Lung (tissue), 17 donors: ENCODE measurements at places on chromosomes 6 and 20.
A peak's percentile ranks its signal among the peaks of the same experiment; 100 is the strongest.

GRCh38 chr20:23114448-23115082 is 28.4 kb upstream of the CD93 start:
- DNase-seq = no peak

DNA sequence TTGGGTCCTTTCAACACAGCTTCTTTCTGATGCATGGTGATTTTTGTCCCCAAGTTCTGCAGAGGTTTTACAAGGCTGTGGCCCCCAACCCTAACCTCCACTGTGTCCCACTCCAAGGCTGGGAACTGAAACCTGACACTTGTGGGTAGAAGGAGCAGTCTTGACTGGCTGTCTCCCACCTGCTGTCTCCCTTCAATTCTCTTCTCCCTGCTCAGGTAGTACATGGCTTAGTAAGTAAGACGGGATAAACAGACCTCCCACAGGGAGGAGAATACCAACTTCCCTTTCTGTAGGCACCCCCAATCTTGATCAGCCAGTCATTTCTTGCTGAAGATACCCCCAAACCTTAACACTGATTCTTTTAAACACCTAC is 25.0 kb downstream of the TGM6 start:
- no peak for DNase-seq

DNA sequence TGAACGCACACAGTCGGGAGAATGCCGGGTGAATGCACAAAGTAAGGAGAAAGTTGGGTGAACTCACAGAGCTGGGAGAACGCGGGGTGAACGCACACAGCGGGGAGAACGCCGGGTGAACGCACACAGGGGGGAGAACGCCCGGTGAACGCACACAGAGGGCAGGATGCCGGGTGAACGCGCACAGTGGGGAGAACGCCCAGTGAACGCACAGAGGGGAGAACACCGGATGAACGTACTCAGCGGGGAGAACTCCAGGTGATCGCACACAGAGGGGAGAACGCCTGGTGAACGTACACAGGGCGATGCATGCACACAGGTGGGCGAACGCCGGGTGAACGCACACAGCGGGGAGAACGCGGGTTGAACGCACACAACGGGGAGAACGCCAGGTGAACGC is 57.4 kb downstream of the RNASET2 start:
- no peak for DNase-seq

DNA sequence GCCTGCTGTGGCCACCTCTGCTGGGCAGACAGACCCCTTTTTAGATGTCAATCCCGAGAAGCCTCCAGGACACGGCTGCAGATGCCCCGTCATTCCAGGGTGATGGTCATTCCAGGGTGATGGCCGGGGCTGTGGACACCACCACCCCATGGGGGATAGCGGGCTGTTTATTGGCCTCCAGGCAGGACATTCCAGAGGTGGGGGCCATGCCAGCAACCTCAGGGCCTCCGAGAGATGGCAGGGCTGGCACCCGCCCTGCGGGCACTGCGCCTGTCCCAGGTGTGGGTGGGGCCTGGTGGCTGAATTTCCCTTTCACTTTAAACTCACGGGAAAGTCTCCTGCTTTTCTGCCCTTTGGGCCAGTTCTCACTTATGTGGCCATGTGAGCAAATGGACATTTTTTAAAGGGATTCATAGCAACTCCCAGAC is 14.5 kb downstream of the COL9A3 start:
- no peak for DNase-seq

GRCh38 chr6:49504666-49505065 is 4.9 kb downstream of the GLYATL3 start:
- DNase-seq = no peak

- no peak for DNase-seq
These were observed 4.3 kb upstream of the AKIRIN2 start for GRCh38 chr6:87706187-87706966.

DNA sequence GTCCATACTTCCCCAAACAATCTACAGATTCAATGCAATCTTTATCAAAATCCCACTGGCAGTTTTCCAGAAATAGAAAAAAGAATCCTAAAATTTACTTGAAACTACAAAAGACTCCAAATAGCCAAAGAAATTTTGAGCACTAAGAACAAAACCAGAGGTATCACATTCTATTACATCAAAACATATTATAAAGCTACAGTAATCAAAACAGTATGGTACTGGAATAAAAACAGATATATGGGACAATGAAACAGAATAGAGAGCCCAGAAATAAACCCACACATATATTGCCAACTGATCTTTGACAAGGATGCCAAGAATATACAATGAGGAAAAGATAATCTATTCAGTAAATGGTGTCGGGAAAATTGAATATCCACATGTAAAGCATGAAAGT is 46.0 kb upstream of the FBXO30 start:
- no peak for DNase-seq

- DNase-seq = no peak
These were observed 899.3 kb upstream of the MAP3K7 start for GRCh38 chr6:91486200-91486599.

DNA sequence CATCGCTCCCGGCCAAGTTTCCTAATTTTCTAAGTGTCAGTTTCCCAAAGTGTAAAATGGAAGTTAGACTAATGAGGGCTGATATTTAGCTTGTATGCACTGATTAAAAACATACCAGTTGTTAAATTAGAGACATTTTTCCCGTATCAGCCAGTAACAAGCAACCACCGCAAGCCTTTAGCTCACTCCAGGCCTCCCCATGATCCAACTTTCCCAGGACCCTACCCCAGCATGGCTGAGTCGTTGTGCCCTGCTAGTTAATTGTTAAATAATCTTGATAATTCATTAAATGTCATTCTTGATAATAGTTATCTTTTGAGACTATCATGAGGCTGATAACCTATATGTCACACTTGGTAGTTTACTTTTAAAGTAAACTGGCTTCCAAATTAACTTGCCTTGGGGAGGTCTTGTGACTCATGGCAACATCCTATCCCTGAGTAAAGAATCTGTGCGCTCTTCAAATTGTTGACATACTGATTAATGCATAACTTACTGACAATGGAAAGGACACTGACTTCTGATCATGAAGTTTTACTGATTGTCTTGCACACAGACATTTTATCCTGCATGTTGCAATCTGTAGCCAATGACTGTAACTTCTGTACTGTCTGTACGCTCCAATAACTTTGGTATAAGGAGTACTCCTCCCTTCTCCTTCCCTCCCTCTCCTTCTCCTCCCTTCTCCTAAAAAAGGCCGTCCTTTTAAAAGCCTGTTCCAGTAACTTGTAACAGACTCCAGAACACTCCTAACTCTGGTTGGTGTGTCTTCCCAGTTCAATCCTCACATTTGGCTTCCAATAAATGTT is 6.3 kb upstream of the GTF3C6 start:
- DNase-seq = peak; percentile 14

DNA sequence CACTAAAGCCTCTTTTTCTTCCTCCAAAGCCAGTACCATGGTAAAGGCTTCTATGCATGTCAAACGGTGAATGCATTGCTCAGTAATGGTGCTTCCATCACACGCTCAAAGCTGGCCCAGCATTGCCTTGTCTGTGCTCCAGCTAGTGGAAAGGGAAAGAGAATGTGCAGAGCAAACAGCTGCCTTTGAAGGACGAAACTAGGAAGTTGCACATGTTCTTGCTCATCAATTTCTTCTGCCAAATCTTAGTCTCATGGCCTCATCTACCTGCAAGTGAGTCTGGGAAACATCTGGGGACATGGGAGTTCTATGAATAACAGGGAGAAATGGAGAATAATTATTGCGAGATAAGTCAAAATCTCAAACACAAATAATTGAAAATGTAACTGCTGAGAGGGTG is 216.5 kb upstream of the SSTR4 start:
- no peak for DNase-seq

DNA sequence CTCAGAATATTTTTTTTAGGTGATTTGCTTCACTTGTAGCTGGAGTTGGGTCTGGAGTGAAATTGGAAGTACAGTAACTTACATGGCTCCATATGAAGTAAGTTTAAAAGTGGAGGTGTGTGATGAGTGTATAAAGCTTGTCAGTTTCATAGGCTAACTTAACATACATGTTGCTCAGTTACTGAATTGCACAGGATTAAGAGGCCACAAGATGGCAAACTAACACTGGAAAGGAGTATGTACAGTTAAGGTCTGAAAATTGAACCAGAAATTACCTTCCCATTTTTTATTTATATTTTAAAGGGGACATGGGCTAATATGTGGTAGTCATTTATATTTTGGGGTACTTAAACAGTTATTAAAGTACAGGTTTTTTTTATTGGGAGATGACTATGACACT is 45.3 kb upstream of the SMIM8 start:
- DNase-seq = peak; percentile 19

DNA sequence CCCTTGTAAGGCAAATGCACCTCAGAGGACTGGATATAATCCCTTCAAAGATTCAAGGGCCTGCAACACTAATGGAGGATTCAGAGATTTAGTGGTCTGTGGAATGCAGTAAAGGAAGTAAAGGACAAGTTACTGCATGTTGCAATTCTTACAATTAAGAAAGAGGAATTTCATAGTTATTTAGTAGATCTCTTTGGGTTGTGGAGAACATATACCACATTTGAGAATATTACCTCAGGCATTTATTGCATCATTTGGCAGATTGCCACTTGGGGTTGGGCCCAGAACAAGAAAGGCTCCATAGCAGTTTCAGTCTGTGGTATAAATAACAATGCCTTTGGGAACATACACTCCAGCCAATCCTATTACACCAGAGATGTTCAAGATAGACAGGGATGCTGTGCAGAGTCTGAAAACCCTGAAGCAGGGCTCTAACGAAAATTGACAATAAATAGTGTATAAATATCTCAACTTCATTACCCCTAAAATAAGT is 20.9 kb upstream of the EPM2A start:
- DNase-seq = peak; percentile 66

GRCh38 chr6:157677235-157677634 is 145.8 kb upstream of the SNX9 start:
- DNase-seq = no peak

DNA sequence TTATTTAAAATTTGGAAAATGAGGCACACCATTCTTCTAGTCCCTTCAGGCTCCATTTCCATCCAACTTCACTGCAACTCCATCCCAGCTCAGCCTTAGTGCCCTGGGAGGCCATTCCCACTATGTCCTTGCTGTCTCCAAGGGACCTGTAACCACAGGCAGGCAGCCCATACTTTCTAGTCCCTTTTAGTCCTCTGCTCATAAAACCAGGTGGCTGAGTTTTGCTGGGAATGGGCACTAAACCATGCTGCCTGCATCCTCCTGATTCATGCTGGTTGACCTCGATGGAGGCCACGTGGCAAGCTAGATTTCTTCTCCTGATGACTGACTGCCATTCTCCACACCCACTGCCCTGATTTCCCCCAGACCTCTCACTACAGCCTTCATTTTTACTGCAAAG is 27.5 kb upstream of the MYMX start:
- DNase-seq = no peak

GRCh38 chr6:16750566-16750965 is 10.7 kb downstream of the ATXN1 start:
- DNase-seq = no peak

GRCh38 chr20:56382696-56383095 is 9.3 kb downstream of the AURKA start:
- no peak for DNase-seq

DNA sequence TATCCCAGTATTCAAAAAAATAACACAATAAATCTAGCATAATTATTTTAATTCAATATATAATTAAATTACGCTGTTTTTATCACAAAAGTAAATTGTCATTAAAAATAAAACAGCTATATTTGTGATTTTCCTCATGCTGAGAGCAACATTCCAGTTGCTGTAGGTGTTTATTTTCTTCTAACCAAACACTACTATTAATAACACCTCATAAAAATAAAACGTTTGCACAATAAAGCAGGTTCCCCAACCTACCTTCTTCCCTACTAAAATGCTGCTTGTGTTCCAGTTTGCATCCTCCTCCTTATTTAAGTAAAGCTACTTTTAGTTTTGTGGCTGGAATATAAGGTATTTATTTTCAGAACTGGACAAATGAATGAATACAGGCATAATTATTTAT is 108.2 kb upstream of the LGSN start:
- no peak for DNase-seq

GRCh38 chr6:34526241-34526972 is 29.7 kb downstream of the SPDEF start:
- peak; percentile 63 for DNase-seq

DNA sequence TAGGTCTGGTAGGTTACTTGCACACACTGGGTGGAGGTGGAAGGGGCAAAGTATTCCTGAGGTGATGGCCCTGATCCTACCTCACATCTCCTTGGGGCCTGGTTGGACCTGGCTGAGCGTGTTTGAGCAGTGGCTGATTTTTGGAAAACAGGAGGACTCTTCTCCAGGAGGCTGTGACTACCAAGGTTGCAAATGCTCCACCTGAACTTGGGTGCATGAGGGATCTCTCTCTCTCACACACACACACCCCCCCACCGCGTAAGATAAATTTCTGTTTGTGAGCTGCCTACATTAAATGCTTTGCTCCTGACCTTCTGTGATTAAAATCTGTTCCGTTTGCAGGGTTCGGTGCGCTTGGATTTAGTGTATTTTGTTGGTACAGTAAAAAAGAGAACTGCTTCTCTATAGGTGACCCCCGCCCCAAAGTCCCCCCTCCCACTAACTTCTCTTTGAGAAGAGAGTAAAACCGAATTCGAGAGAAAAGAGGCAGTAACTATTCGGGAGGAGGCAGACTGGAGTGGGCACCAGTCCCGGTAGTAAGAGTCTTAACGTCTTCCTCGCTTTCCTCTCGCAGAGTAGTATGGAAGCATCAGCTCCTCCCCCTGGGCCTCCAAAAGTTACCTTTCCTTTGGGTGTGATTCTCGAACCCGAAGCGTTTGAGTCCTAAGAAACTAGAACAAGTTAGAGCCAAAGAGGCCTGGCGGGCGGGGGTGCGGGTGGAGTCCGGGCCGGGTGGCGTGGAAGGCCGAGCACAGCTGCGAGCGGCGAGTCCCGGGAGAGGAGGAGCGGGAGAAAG is 585 bp upstream of the DSE start:
- no peak for DNase-seq

GRCh38 chr20:59044295-59044694 is 1.7 kb upstream of the PRELID3B start:
- no peak for DNase-seq

GRCh38 chr6:33217246-33217645 is 8.9 kb downstream of the RING1 start:
- DNase-seq = no peak

DNA sequence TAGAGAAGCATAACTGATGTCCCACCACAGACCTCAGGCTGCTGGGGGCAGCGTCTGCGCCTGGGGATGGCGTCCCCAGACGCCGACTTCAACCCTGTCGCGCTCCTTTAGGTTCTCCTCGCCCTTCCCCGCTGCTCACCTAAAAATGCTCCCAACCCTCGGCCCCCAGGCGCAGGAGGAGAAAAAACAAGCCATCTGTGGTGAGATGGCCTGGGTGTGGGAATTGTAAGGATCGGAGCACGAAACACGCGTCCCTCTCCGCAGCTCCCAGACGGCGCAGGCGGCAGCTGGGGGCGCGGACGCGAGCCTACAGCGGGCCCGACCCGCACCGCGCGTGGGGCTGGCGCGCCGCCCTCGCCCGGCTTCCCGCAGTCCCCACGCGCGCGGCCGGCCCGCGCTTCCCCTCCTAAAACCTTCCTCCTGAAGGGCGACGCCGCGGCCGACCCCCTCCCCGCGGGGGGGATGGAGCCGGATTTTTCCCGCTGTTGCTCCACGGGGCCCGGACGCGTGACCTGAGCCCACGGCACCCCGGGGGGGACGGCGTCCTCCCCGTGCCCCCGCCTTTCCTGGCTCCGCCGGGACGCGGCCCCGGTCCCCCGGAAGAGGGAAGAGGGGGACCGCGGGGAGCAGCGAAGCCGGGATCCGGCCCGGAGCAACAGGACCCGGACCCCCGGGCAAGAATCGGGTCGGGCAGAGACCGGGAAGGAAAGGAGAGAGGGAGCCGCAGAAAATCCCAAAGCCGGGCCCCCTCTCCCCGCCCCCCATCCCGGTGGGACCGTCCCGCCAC is 611 bp downstream of the EPB41L2 start:
- no peak for DNase-seq

- DNase-seq = peak; percentile 65
These were observed 170.2 kb upstream of the ZNF217 start for GRCh38 chr20:53763707-53764414.
